Fibroblast of skin of left biceps (primary cell): ENCODE measurements at places on chromosomes 11 and 22.
A peak's percentile ranks its signal among the peaks of the same experiment; 100 is the strongest.

DNA sequence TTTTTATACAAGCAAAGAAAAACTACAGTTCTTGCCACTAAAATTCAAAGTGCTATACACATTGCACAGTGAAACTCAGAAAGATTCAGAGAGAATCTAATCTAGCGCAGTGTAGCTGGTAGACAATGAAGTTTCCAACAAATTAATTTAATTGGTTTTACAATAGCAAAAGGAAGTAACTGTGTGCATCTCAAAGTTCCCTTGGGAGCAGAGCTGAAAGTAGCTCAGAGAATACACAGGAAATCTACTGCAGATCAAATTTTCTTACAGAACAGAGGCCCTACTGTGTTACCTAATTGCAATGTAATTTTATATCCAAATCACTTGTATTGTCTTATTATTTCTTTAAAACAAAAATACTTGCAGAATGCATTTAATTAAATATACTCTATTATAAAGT is 1396.2 kb upstream of the TENM4 start:
- no peak for DNase-seq

GRCh38 chr11:35064114-35064800 is 74.7 kb upstream of the CD44 start:
- DNase-seq, result peak; percentile 91

DNA sequence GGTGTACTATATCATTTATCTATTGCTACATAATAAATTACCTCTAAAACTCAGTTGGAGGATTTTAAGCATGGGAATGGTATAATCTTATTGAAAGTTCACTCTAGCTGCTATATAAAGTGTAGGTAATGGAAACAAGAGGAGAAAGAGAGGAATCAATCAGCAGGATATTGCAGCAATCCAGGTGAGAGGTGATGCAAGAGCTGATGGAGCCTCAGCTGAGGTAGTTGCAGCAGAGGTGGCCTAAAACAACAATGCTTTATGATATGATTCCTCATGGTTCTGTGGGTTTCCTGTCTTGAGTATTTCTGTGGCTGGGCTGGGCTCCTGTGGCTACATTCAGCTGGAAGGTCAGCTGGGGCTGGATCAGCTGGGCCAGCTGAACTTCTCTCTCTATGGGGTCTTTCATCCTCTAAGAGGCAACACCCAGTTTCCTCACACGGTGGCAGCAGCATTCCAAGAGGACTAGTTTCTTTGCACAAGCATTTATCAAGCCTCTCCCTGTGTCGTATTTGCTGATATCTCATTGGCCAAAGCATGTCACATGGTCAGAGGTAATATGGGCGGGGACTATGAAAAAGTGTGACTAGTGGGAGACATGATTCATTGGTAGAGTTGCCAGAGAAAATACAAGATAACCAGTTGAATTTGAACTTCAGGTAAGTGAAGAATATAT is 135.4 kb upstream of the LARGE1 start:
- DNase-seq, result no peak

GRCh38 chr11:91947215-91947820 is 277.3 kb upstream of the FAT3 start:
- peak; percentile 43 for DNase-seq

DNA sequence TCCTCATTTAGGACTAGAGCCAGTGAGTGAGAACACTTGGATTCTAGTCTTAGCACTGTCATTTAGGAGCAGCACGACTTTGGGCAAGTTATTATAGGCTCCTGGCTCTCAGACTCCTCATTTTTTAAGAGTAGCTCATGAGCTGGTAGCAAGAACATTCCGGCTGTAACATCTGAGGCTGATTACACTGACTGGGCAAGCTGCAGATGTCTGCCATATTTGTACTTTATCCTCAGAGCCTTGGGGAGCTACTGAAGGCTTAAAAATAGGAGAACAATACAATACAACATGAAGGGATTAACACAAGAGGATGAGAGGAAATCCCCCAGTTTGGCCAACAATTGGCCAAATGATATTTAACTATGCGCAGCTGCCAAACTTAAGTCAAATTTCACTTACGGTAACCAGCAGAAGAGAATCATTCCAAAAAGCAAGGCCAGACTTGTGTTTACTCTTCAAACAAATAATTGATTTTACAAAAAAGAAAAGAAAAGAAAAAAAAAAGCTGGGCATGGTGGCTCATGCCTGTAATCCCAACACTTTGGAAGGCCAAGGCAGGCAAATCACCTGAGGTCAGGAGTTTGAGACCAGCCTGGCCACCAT is 113.1 kb upstream of the ARHGAP42 start:
- DNase-seq, result no peak
